Spleen (tissue), 13 donors: ENCODE measurements at places on chromosomes 7 and 10. TPM values are rescaled to one million over a fixed set of nuclear protein-coding genes. Genes with fewer than 3 reads are reported as not detected.

GRCh38 chr10:131495892-131496291 lies 184.4 kb upstream of the TCERG1L start:
- DNase-seq, result no peak

The TEX47 gene
- not detected for polyA plus RNA-seq

- no peak for DNase-seq
Measured at GRCh38 chr10:22599048-22599561, 115.3 kb downstream of the PIP4K2A start.

DNA sequence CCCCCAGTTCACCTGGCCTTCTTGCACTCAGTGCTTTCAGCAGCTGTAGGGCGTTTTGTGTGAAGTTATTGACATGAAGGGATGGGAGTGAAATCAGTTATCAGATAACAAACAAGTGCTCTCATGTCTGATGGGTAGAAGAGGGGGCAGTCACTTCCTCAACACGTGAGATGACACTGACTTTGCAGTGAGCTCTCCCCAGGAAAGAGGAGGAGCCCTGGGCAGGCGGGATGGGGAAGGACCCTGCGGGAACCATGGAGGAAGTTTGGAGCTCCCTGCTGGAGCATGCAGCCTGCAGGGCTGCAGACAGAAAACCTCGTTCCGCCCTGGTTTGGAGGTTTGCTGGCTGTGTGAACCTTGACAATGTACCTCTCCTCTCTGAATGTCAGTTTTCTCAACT lies 38.7 kb downstream of the GPR26 start:
- DNase-seq, result no peak

DNA sequence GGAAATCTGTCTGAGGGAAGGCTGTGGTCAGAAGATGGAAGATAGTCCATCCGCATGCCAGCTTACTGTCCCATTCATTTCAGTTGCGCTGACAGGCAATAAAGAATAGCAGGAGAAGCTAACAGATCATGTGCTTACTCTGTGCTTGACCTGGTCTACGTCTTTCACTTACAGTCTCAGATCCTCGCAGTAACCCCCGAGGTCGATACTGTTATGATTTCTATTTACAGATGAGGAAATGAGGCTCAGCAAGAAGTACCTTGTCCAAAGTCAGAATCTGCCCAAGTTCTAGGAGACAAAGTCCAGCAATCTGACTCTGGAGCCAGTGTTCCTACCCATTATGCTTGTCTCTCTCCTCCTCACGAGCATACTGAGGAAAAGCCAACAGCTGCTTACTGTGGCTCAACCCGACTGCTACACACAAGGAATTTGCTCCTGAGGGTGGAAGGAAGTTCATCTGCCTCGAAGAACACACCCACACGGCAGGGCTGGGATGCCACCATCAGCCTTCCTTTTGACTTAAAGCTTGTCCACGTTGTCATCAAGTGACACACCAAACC lies 74.2 kb downstream of the MINPP1 start:
- DNase-seq, result no peak

GRCh38 chr10:97154781-97155180 lies 31.0 kb downstream of the SLIT1 start:
- no peak for DNase-seq

The TACC2 gene
- polyA plus RNA-seq, result 3.4 TPM

GRCh38 chr7:132255115-132255797 lies 321.0 kb downstream of the PLXNA4 start:
- DNase-seq, result no peak

The CYP3A4 gene
- polyA plus RNA-seq, result not detected

GRCh38 chr10:60130130-60130579 lies 223.8 kb upstream of the CCDC6 start:
- no peak for DNase-seq
